A549 (cell line): ENCODE measurements at places on chromosomes 4 and X. TPM values are rescaled to one million over a fixed set of nuclear protein-coding genes. Genes with fewer than 3 reads are reported as not detected.

ADH1C gene
- polyA plus RNA-seq, result not detected in 3 replicates

DNA sequence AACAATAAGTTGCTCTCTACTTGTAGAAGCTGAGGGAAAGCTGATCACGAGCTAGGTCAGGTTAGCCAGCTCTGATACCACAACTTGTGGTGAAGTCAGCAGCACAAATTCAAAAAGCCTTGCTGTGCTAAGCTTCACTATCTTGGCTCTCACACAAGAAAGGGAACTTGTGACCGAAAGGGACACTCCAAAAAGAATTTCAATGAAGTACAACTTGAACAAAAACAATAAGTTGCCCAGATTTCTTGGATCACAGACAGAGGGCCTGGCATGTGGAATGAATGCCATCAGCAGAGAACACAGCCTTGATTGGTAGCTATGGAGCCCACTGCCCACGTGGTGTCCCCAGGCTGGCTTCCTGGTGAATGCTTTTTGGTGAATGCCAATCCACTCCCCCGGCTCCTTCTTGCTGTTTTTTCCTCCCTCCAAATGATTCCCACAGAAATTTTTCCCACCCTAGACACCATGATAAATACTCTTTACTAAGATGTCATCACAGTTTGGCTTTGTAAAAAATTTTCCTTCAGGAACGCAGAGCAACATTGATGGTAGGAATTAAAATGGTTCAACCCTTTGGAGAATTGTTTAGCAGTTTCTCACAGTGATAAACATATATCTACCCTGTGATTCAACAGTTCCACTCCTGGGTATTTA is 82.6 kb downstream of the ANXA3 start:
- DNase-seq, result no peak

GRCh38 chrX:1397001-1397400 is 5.1 kb upstream of the SLC25A6 start:
- no peak for DNase-seq

NPNT gene
- 0.56 to 0.70 TPM (median 0.67 TPM) in 3 replicates for polyA plus RNA-seq

DMP1 gene
- polyA plus RNA-seq, result not detected in 3 replicates
